Fibroblast of the aortic adventitia (primary cell): ENCODE measurements at places on chromosomes 13 and 19. TPM values are rescaled to one million over a fixed set of nuclear protein-coding genes. Genes with fewer than 3 reads are reported as not detected.
A peak's percentile ranks its signal among the peaks of the same experiment; 100 is the strongest.

DNA sequence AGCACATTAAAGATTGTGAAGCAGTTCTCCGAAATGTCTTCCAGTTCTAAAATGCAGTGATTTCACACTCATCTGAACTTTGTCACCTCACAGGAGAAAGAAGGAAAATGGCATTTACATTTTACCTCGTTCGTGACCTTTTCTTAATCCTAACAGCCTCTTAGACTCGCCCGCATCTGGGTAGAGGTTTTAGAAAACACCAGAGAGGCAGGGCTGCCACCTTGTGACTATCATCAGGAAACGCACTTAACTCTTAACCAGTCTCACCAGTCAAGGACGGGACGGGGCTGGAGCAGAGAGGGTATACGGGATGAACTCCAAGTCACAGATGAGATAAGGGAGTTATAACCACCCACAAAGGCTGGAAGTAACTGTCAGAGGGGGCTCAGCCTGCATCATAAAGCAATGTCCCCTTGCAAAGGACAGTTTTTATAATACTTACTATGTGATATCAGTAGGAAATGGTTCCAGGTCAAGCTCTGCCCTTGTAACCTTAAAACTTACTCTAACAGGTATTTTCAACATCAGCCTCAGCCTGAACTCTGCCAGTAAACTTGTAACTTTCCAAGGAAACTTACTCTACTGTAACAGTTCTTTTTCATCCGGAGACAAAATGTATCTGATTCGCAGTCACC, 8.6 kb upstream of the CEACAM6 start:
- DNase-seq: peak; percentile 57

MIR17HG gene
- total RNA-seq: 4.7 and 8.8 TPM in 2 replicates

DNA sequence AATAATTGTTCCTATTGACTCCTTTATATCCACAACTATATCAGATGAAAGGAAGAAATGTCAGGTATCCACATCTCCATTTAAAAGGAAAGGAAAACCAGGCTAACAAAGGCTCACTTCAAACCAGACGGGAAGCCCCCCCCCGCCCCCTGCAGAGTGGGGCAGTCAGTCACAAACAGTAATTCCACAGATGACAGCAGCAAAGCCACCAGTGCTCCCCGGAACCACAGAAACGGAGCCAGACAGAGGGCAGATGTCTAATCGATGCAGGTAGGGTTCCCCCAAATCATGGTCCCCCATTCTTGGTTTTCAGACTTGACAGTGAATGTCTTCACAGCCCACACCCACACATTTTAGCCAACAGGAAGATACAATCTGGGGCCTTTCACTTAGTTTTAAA, 100.8 kb downstream of the STK24 start:
- no peak for DNase-seq

TRPM4 gene
- total RNA-seq: 14.0 and 15.0 TPM in 2 replicates

NCAN gene
- total RNA-seq: not detected in 2 replicates
